CD4-positive, alpha-beta T cell treated with Interferon gamma for 1 hour (primary cell): ENCODE measurements at places on chromosomes 4 and X.

DNA sequence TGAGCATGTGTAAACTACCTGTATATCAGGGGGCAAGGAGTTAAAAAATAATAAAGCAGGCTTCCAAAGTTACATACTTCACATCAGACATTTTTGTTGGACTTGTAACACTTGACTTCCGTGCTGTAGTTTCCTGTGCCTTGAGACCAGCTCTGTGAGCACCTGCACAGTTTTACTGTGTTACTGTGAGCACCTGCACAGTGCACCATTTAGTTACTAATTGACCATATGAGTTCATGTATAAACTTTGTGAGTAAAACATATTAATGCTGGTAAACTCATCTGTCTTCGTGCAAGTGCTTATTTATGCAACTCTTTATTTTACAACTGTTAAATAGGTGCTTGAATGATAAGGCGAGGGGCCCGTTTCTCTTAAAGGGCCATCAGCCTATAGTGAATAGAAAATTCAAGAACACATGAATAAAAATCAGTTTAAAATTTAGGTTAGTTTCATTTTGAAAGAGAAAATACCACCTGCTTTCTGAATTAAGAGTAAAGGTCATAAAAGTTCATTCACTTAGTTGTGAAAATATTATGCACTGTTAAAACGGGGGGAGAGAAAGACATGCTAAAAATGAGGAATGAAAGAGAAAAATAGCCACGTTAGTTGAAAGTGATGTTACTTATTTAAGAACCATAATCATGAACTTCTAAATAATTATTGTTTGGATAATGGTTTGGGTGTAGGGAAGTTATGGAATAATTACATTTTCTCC, 42.4 kb downstream of the USP9X start:
- DNase-seq = no peak

- DNase-seq = no peak
Measured at GRCh38 chrX:124358800-124359383, 12.5 kb downstream of the SH2D1A start.

GRCh38 chr4:5118091-5118786, 67.0 kb downstream of the STK32B start:
- no peak for DNase-seq

DNA sequence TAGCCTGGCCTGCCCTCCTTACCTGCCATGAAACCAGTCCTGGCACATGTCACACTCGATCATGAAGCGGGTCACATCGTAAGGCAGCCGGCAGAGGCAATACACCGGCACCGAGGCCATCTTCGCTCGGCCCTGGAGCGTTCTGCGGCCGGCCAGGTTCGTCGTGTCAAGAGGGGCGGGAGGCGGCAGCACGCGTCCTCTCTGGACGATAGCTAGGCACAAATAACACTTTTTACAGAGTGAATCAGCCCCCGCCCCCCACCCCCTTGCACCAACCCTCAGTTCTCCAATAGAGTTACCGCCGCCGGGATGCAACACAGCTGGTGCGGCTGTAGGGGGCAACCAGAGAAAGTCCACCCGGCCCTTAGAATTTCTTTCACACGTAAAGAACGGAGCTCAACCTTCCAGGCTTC, 1.7 kb downstream of the PHF8 start:
- peak; percentile 43 for DNase-seq

GRCh38 chrX:51215266-51215665, 117.4 kb upstream of the NUDT10 start:
- DNase-seq = no peak

DNA sequence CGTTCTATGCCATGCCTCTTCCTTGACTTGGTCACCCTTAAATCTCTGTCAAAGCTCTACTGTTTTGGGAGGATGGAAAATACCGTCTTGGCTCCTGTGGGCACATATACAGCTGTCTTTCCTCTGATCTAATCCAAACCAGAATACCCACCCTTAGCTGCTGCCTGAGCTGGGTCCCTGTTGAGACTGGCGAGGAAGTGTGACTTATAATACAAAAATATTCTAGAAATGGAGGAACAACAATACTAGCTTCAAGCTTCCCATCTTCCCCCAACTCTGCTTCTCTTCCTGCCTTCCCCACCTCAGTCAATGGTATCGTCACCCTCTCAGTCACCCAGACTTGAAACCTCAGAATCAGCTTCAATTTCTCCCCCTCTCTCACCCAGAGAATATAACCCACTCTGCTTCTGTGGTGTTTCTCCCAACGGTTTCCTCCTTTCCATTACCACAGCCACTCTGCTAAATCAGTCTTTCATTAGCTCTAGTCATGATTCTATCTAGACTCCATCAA, 599 bp upstream of the IL2RG start:
- DNase-seq = peak; percentile 13

GRCh38 chrX:133570549-133570948, 155.3 kb upstream of the GPC4 start:
- no peak for DNase-seq
